OCI-M1 (cell line): ENCODE measurements at places on chromosomes 6 and 20.
A peak's percentile ranks its signal among the peaks of the same experiment; 100 is the strongest.

DNA sequence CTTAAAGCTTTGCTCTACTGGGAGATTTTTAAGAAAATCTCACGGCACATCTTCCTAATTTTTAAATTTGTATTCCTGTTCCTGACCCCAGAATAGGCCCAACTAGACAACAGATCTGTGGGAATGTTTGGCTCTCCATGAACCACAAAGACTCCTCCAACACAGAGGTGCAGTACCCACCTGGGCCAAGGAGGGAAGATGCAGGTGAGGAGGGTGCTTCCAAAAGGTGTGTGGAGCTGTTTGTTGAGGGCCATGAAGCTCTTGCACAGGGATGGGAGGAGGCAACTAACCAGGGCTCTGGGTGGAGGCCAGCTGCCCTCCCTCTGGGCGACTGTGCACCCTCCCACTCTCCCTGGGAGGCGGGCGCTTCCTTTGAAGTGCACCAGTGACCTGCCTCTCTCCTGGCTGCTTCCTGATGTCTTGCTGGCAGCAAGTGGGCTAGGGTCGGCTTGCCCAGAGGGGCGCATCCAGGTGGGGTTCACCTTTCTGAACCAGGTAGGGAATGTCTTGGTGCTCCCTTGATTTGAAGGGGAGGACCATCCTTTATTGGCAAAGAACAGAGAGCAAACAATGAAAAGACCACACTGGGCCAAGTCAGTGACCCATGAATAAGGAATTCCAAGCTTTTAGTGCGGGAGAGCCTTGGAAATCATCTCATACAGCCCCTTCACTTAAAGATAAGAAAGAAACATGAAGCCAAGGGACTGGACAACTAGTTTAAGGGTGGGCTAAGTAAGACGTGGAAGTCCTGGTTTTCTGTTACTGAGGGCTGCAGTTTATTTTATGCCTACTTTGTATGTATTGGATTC, 76.0 kb downstream of the ANKRD6 start:
- no peak for DNase-seq

DNA sequence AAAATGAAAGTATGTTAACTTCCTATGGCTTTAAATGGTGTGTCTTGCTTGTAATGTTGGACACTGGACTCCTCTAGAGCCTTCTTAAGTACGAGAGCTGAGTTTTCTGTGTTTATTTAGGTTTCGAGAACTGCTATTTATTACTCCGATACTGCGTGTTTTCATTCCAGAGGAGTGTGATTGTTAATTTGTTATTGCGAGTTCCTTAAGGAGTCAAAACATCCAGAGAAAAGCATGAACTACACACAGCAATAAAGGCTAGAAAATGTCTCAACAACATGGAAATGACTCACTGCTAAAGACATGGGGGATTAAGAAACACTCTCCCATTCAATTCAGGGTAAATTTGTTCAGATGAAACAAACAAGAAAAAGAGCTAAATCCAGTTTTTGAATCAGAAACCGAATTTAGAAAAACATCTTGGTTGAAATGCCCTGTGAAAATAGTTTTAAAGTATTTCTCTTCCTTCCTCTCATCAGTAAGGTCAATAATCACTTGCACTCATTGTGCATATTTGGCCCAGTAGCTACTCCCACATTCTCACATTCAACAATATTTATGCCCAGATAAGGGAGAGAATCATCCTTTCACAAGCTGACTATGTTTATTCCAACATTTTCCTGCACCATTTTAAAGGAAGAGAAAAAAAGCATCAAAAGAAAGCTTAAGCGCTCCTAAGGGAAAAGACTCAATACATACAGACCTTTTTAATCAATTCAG, 36.0 kb downstream of the ATXN1 start:
- DNase-seq, result no peak

- DNase-seq, result no peak
Measured at GRCh38 chr6:169160855-169161560, 92.6 kb downstream of the THBS2 start.

- DNase-seq, result no peak
Measured at GRCh38 chr6:11423667-11424066, 113.9 kb upstream of the TMEM170B start.

DNA sequence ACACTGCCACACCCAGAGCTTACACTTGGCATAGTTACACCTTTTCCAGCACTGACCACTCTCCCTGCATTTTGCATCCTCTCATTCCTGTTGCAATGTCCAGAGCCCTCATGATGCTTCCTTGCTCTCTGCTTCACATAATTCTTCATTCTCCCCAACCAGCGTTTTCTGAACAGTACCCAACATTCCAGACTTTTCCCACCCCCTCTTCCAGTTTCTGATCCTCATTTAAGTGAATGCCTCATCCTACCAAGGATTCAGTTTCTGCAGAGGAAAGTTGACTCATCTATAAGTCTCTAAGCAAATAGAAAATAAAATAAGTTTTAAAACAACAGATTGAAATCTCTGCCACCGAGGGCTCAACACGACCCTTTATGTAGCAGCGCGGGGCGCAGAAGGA, 321.3 kb upstream of the TCF21 start:
- no peak for DNase-seq

DNA sequence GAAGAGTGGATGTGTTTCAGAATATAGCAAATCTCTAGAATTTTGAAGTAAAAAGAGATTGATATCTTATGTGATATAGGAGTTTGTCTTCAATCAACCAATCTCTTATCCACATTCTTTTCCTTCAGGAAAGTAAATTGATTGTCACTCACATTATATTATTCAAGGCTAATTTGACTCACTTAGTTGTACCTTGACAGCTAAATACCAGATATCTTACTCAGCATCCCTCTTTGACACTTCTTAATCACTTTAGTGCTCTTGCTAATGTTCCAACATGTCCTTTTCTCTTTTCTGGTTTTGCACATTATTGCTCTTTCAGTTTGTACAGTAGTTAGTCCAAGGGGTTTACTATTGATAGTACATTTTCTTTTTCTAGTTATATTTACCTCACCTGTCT, 286.9 kb upstream of the PTCHD4 start:
- no peak for DNase-seq

- DNase-seq, result no peak
Measured at GRCh38 chr20:39954621-39955020, 734.4 kb downstream of the MAFB start.

GRCh38 chr6:330948-331347, 38.7 kb downstream of the DUSP22 start:
- DNase-seq, result no peak

- no peak for DNase-seq
Measured at GRCh38 chr6:167150941-167151549, 6.7 kb downstream of the GPR31 start.

- DNase-seq, result no peak
Measured at GRCh38 chr20:53872561-53873229, 197.7 kb downstream of the BCAS1 start.

DNA sequence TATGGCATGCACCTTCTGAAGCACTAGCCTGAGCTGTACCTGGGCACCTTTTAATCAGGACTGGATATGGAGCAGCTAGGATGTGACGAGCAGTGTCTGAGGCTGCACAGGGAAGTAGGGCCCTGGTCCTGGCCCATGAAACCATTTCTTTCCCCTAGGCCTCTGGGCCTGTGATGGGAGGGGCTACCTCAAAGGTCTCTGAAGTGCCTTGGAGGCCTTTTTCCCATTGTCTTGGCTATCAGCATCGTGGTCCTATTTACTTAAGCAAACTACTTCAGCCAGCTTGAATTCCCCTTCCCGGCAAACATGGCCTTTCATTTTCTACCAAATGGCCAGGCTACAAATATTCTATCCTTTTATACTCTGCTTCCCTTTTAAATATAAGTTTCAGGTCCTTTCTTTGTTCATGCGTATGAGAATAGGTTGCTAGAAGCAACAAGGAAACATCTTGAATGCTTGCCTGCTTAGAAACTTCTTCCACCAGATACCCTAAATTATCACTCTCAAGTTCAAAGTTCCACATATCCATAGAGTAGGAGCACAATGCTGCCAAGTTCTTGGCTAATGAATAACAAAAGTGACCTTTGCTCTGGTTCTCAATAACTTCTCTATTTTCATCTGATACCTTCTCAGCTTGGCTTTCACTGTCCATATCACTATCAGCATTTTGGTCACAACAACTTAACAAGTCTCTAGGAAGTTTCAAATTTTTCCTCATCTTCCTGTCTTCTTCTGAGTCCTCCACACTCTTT, 673.1 kb downstream of the HTR1B start:
- no peak for DNase-seq

GRCh38 chr6:87697581-87698546, 4.2 kb downstream of the AKIRIN2 start:
- DNase-seq, result peak; percentile 29

DNA sequence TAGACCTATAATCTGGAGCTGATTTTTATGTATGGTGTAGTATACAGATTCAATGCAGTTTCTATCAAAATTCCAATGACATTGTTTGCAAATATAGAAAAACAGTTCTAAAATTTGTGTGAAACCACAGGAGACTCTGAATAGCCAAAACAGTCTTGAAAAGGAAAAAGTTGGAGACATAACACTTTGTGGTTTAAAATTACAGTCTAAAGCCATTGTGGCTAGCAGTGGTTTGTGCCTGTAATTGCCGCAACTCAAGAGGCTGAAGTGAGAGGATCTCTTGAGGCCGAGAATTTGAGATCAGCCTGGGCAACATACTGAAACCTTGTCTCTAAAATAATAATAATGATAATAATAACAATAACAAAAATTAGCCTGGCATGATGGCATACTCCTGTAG, 213.7 kb downstream of the CDKAL1 start:
- no peak for DNase-seq

GRCh38 chr6:18235524-18235923, 28.8 kb downstream of the DEK start:
- DNase-seq, result no peak

DNA sequence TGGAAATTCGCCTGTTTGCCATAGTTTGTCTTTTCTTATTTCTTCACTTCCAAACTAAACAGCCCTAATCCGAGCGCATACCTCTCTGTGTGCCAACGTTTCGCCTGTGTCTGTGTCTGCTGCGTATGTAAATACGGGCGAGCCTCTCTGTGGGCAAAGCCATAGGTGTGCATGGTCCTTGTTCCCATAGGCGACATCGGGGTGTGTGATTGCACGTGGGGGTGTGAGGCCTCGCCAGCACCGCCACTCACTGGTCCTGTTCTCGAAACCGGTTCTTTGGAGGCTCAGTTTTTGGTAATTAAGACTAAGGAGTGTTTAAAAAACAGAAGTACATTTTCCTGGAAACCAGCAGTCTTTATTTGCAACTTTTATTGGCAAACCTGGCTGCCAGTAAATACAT, 6.0 kb upstream of the FOXC1 start:
- no peak for DNase-seq

GRCh38 chr6:12355354-12355753, 65.2 kb downstream of the EDN1 start:
- DNase-seq, result no peak
